ENCODE measurements at places on chromosomes 2 and 18.

- DNase-seq: no peak
Measured at GRCh38 chr2:199228887-199229819, 228.6 kb downstream of the SATB2 start.

- no peak for DNase-seq
Measured at GRCh38 chr2:237505188-237505939, 18.3 kb downstream of the MLPH start.

DNA sequence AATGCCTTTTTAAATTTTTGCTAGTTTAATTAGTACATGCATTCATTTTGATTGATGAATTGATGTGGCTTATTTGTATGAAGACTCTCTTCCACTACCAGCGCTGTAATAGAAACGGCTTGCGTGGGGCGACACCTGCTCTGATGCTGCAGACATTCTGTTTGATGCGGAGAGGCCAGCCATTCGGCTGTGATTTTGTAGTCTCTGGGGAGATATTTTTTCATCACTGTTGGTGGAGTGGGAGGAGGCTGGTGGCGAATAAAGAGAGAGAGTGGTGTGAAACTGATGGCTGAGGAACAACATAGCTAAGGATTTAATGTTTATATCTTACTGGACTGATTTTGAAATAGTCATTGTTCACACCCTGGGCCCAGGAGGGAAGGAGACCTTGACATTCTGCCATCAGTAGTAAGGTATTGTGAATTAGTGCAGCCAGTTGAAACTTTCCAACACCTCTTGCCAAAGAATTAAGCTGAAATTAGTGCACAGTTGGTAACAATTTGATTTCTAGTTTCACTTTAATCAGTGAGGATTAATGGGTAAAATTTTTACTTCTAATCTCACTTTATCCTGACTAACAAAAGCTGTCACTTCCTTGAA lies 224.1 kb downstream of the MTX2 start:
- no peak for DNase-seq

GRCh38 chr2:20680744-20681375 lies 13.9 kb downstream of the GDF7 start:
- DNase-seq: no peak

DNA sequence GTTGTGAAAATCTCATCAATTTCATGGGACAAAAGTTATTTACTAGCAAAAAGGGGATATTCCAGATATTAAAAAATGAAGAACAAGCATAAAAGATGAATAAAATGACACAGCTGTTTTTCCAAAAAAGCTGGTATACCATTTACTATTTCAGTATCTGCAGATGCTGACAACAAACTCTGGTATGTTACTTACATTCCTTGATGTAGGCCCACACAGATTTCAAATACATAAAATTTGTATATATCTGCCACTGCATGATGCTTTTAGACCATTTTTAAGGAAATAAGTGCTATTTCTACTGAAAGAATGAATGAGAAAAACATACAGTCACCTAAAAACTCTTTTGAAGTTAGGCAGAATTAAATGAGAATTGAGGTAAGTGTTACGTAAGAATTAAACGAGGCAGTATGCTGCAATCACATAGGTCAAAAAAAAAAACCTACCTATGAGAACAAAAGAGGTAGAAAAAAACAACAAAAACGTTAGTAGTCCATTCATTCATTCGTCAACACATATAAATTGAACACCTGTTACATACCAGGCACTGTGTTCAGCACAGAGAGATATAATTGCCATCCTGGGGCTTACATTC lies 32.5 kb downstream of the ARL5A start:
- no peak for DNase-seq

- DNase-seq: no peak
Measured at GRCh38 chr2:212811036-212811805, 272.6 kb upstream of the ERBB4 start.

DNA sequence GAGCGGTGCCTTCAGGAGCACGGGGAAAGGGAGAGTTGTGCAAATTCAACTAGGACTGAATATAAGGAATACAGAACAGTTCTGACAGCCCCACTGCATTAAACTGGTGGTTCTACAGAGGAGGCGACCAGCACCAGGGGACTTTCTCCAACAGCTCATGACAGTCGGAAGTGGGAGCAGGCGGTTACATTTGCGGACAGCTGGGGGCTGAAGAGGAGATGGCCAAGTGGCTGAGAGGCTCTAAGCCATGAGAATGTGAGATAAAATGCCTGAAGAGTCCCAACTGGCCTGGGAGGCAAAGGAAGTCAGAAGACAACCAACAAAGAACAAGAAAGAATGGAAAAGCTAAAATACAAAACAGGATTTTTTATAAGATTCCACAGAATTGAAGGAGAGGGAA lies 141.3 kb downstream of the L3MBTL4 start:
- DNase-seq: no peak

GRCh38 chr2:58616961-58617360 lies 375.8 kb upstream of the FANCL start:
- DNase-seq: no peak

- no peak for DNase-seq
Measured at GRCh38 chr2:68418855-68419254, 48.2 kb downstream of the FBXO48 start.

DNA sequence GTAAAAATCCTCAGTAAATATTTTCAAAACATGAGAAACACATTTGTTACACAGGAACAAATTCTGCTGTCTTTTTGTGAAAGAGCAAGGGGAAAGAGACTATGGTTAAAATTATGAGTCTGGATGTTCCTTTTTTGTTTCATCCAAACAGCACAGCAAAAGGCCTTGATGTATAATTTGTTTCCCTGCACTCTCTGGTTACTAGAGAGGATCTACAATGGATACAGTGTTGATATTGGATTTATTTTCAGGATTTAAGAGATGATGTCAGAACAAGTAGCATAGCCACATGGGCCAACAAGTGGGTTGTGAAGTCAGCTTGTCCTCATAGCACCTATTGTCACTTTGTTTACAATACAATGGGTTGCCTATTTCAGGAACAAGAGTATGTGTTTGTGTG lies 11.3 kb upstream of the ERBB4 start:
- no peak for DNase-seq

Data from right renal cortex interstitium (tissue), 3 donors.